ENCODE measurements at places on chromosomes 7 and 10.

DNA sequence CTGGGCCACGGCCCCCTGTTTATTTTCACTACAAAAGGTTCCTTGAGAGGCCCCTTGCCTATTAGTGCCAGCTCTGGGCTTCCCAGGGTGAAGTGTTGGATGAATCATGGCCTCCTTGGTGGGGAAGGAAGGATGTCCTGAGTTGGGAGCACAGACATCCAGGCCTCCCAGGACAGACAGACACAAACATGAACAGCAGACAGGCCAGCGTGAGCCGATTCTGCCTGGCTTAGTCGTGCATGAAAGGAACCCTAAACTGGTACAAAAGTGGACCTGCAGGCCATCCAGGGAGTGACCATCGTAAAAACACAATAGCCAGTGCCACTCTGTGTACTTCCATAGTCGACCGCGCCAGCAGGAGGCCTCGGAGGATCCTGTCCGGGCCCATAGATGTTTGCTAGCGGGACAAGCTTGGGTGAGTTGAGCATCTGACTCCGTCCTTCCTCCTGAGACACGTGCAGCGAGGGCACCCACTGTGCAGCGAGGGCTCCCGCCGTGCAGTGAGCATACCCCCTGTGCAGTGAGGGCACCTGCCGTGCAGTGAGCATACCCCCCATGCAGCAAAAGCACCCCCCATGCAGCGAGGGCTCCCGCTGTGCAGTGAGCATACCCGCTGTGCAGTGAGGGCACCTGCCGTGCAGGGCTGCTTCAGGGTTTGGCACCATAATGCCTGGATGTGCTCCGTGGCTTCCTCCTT lies 51.3 kb upstream of the PRKAR1B start:
- DNase-seq: no peak

GRCh38 chr10:106401161-106401560 lies 763.3 kb downstream of the SORCS1 start:
- DNase-seq: no peak

DNA sequence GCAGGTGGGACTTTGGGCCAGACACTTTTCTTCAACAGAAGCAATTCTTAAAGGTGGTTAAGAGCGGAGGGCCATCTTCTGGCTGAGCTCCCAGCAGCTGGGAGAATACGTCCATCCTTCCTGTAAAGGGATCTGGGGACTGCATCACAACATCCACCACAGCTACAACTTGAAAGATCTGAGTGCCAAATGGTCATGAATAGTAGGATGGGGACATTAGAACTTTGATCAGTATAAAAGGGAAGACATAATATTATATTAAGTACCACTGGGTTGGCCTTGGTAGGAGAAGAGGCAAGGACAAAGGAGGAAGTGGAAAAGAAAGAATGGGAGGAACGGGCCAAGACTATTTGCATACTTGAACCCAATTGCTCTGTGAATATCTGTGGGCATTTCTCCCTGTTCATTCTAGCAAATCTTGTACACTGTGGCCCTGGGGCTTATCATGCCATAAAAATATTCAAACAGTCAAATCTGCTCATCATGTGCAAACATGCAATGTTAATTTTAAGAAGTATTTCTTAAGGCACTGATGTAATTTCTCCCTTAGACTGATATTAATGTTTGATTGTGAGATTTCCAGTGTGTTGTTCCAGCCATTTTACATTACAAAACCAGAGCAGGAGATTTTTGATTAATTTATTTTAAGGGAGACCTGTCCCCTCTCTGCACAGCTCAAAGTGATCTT lies 65.5 kb upstream of the CREB5 start:
- DNase-seq: no peak

DNA sequence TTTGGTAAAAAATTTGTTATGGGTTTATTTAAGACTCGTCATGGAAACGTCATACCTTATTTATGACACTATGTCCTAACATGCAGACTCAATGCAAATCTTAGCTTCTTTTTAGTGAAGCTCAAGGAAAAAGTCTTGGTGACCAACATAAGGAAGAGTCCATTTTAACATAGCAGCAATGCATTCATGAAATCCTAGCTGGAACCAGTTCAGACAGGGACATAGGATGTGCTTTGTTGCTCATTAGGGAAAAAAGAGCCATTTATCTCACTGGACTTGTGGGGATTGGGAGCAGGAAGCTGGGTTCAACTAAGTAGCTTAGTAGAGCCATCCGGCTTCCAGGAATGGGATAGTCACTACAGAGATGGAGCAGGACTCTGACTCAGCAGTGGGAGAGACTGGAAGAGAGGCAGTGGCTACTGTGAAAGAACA lies 100.7 kb upstream of the DKK1 start:
- no peak for DNase-seq

DNA sequence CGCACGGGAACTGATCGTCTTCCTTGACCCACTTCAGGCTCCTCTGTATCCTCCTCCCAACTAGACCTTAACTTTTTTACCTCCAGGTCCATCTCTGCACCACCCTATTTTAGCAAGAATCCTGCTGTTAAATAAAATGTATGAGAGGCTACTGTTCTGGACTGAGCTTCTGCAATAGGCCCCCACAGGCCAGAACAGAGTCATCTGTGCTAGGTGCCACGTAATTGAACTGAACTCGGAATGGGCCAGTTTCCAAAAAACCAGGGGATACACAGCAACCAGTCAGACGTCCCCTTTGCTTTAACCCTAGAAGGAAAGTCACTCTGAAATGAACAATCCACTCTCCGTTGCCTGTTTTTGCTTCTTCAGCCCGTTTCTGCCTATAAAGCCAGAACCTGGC lies 71.3 kb downstream of the CHST15 start:
- no peak for DNase-seq

DNA sequence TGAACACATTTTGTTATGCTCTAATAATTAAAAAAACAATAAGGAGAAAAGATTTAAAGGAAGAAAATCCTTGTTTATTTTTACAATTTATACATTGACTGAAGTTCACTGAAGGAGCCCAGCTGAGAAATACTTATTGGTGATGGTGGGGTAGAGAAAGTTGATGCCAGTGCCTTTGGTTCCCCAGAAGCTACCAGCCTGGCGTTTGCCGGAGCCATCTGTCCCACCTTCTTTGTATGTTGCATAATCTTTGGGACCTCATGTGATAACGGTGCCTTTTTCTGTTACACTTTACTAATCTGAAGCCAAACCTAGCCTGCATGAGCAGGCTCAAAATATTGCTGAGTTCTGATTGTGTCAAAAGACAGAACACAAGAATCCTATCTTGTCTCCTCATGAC lies 22.7 kb downstream of the ZNF365 start:
- DNase-seq: no peak

GRCh38 chr10:85658518-85658917 lies 708.1 kb downstream of the GRID1 start:
- DNase-seq: no peak

GRCh38 chr7:139654276-139655181 lies 123.3 kb downstream of the HIPK2 start:
- no peak for DNase-seq

DNA sequence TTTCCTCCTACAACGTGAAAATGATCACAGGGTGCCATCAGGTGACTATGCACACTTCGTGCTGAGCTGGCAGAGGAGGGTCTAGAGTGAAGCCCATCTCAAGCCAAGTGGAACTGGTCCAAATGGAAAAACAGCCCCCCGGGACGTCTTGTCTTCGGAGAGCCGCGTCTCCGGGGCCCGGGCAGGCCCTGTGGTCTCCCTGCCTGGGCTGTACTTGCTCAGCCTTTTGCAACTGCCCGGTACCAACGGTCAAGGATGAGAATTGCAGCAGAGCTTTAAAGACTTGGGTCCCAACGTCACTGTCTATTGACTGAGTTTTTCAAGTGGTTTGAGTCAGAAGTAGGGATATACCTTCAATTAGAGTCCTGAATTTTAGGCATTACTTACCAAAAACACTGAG lies 315.5 kb downstream of the PTPRN2 start:
- DNase-seq: no peak

DNA sequence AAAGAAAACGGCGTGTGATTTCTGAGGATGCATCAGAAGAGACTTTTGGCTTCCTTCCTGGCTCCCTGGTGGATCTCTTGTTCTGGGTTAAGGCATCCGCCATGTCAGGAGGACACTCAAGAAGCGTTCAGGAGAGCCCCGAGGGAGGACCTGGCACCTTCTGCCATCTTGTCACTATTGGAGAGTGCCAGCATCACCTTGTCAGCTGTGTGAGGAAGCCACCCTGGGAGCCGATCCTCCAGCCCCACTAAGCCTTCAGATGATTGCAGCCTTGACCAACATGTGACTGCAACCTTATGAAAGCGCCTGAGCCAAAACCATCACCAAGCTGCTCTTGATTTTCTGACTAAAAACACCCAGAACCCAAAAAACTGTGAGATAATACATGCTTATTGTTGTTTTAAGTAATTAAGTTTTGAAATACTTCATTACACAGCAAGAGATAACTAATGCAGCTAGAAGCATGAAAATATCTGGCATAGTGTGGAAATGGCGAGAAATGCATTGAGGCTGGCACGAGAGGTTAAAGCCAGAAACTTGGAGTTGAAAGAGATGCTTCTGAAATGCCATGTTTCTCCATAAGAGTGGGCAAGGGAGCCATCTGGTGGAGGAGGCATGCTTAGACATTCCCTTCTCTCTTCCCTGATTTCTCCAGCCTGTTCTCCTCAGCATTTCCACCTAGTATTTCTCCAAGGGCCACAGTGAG lies 5.4 kb upstream of the ZFYVE27 start:
- DNase-seq: peak; percentile 9

- DNase-seq: no peak
Measured at GRCh38 chr7:117435475-117436043, 8.3 kb upstream of the ASZ1 start.

- no peak for DNase-seq
Measured at GRCh38 chr10:31804352-31804810, 124.2 kb downstream of the ARHGAP12 start.

DNA sequence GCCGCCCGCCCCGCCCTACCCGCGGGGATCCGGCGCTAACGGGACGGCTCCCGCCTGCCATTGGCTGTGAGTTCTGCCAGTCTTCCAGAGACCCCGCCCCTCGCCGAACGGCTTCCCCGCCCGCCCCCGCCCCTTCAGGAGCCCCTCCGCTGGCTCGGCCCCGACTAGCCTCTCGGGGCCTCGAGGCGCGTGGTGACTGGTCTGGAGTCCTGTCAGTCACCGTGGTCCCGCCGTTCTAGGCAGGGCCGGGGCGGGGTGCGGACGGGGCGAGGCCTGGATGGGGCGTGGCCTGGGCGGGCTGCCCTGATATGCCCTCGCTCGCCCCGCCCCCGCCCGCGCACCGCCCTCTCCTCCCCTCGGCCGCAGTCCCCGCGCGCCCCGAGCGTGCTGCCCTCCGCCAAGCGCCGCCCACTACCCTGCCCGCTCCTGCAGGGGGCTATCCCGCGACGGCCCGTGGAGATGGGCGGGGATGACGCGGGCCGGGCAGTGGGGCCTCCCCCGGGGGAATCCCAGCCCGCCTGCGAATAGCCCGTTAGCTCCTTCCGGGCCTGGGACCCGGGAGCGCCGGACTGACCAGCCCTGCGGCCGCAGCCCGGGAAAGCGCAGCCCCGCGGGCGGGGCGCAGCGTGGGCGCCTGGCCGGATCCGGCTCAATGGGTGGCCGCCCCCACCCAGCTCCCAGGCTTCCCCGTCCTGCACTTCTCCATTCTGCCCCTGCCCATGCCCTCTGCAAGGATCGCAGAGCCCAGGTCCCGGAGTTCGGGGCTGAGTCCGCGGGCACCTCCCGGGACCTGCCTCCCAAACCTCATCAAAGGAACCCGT lies 444 bp upstream of the HIP1 start:
- DNase-seq: peak; percentile 98

- no peak for DNase-seq
Measured at GRCh38 chr10:59020502-59020901, 155.9 kb upstream of the PHYHIPL start.

- no peak for DNase-seq
Measured at GRCh38 chr7:79523436-79523835, 70.0 kb upstream of the MAGI2 start.

- no peak for DNase-seq
Measured at GRCh38 chr10:114471906-114472876, 67.9 kb upstream of the AFAP1L2 start.

DNA sequence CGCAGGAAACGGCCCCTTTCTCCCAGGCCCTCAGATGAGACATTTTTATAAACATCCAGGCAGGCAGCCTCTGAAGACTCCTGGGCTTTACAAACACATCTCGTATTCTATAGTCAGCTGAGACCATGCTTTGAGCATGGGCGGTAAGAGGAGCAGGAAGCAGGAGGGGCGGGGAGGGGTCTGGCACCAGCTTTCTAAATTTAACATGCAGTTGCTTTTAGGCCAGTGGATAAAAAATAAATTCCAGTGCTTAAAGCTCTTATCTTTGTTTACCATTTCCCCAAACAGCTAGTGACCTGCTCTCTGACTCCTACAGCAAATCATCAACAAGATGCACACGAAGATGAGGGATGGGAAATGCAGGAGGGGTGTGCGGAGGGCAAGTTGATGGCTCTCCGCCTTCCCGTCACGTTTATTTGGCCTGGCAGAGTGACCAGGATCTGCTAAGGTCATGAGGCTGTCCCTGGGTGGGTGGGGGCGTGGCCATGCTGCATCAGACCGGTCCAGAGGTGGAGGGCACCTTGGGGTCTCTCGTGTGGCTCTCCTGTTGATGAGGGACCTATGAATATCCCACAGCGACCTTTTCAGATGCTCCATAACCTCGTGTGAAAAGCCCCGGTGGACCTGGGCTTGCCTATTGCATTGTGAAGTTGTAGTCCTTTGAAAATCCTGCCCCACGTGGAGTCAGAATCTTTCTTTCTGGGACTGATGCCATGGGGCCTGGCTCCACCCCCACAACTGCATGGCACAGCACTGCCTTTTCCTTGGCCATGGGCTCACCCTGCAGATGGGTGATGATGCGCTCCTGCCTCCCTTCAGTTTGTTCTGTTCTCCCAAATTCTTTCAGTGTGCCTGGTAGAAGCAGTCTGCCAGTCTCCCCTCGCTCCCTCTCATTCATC lies 67.5 kb downstream of the PARP12 start:
- no peak for DNase-seq

GRCh38 chr7:918441-919113 lies 35.9 kb downstream of the ADAP1 start:
- DNase-seq: no peak

DNA sequence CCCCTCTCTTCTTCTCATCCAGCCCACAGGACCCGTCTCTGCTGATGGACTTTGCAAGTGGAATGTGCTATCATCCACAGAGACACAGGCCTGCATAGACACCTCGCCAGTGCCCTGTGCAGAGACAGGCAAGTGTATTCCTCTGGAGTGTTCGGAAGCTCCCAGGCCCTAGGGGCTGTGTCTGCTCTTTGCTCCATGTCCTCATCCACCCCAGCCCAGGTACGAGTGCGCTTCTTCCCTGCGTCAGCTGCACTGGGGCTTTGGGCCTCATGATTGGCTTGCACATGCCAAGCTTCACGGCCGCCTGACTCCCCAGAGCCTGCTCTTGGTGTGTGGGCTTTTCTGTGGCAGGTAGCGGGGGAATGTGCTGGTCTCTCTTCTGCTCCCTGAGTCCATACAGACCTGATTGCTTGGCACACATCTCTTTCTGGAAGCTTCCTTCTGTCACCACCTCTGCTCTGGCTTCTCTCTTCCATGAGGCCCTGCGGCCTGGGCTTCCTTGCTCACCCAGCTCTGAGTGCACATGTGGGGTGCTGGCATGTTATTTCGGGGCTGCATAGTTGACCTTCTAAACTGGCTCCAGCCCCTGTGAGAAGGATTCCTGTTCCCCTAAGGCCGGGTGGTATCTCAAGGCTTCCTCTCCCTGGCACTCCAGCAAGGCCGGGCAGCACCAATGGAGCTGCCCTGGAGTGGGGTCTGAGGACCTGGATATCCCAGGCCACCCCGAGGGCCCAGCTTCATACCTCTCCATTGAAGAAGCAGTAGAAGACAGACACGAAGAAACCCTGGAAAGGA lies 27.8 kb downstream of the CRHR2 start:
- DNase-seq: no peak
